Activated CD4-positive, alpha-beta T cell treated with anti-CD3 and anti-CD28 coated beads for 1 hour (primary cell): ENCODE measurements at places on chromosomes 16 and 17.

GRCh38 chr16:13554005-13554404, 365.9 kb upstream of the ERCC4 start:
- no peak for DNase-seq

DNA sequence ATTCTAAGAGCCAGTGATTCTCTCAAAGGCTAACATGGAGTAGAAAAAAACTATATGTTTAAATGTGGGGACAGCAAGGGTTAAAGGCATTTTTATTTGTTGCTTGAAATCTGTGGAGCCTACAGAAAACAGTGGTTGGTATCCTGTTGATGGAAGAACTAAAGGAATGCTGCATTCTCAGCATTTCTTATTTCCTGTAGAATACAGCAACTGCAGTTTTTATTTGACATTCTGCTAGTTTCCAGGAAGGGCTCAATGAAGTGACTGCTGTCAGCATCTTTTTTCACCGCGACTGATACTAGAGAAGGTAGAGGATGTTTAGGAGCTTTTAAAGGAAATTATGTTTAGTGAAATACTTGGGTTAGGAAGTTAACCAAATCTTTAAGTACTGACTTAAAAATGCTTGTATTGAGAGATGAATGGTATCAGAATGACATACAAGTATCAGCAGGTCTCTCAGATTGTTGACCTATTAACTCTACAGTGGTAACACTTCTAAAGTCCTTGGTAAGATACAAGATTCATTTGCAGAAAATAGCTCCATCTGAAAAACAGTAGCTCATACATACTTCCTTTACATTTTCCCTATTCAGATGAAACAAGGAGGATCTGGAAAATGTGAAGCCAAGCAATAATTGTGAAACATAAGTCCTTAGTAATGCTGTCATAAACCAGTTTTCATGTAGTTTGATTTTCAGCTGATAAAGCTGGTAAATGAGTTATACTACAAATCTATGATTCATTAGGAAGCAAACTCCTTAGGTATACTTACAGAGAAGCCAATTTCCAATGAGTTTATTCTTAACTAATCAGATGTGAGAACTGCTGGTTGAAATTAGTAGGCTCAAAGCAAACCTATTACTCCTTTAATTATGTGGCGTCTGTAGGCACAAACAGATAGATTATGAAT, 15.2 kb downstream of the CLTC start:
- DNase-seq = no peak

DNA sequence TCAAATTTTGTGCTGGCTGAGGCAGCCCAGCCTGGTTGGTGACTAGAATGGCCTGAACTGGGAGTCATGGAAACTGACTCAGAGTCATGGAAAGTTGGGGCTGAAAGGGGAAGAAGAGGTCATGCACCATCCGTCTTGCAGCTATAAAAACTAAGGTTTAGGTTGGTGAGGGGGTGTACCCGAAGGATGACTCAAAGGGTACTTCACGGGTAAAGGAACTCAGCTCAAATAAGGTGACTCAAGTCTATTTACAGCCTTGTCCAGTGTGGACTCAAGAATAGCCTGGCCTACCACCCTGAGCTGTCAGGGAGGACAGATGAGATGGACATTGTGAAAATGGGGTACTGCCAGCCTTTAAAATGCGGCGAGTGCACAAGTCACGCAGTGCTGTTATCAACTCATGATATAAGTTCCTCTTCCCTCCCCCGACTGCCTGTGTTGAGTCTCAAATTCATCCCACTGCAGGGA, 18.6 kb downstream of the CD300LB start:
- DNase-seq = no peak

- no peak for DNase-seq
Observed at GRCh38 chr16:30367349-30368009, 2.8 kb downstream of the TBC1D10B start.

GRCh38 chr17:19024101-19025078, 19.8 kb upstream of the FAM83G start:
- DNase-seq = no peak

DNA sequence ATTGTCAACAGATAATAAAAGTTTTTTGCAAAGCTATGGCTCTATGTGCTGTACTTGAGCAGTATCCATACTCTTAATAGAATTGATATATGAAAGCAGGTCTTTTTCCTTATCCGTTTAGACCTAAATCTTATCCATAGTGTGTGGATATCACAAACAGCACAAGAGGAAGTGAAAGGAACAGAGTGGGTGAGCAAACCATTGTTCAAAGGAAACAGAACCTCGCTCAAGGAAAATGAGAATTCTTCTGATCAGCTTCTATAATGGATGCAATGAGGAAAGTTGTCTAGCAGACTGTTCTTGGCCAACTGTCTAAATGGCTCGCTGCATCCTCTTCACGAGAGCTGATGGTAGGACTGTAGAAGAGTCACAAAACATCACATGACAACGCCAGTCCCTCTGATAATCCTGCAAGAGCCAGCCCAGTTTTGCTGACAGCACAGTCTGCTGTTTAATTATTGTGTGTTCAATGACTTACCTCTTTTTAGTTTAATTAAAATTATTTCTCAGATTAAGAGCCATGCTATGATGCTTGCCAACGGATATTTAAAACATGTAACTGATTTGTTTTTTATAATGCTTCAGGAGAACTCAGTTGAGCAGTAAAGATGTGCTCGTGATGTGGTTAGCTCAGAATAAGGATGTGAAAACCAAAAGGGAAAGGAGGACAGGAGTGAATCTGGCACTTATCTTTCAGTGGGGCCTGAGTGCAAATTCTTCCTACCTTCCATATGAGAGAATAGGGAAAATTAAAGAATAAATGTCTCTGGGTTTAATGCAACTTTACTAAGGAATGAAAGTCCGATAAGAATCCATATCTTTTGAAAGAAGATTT, 38.5 kb downstream of the WWOX start:
- no peak for DNase-seq

DNA sequence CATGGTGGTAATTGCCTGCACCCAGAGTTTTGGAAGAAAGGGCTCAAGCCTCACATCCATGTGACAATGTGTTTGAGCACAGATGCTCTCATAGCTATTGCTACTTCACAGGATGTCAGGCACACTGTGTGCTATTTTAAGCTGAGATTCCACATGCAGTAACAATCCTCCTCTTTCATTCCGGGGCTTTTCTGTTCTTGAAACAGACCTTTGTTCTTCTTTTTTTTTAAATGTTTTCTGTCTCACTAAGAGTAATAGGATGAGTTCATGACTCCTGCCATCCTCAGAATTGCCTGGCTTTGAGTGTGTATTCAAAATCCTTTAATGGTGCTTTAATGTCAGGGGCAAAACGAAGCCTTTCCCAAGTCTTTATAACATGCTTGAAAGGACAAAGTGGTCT, 198.9 kb downstream of the ABCC12 start:
- no peak for DNase-seq

DNA sequence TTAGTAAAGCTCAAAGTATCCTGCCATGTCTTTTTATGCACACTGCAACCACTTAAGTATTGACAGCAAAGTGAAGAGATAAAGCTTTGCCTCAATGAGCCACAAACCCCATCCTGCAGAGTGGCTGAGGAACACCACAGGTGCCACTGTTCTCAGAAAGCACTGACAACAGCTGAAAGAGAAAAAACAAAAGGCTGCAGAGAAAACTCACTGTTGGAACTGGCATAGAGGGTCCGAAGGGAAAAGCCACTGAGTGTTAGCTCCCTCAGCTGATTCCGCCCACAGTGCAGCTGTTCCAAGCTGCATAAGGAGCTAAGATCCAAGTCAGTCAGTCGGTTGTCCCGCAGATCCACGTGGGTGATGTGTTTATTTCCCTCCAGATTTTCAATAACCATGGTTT, 48.3 kb downstream of the PHLPP2 start:
- DNase-seq = no peak

GRCh38 chr16:47043970-47044684, 70.7 kb upstream of the DNAJA2 start:
- no peak for DNase-seq

DNA sequence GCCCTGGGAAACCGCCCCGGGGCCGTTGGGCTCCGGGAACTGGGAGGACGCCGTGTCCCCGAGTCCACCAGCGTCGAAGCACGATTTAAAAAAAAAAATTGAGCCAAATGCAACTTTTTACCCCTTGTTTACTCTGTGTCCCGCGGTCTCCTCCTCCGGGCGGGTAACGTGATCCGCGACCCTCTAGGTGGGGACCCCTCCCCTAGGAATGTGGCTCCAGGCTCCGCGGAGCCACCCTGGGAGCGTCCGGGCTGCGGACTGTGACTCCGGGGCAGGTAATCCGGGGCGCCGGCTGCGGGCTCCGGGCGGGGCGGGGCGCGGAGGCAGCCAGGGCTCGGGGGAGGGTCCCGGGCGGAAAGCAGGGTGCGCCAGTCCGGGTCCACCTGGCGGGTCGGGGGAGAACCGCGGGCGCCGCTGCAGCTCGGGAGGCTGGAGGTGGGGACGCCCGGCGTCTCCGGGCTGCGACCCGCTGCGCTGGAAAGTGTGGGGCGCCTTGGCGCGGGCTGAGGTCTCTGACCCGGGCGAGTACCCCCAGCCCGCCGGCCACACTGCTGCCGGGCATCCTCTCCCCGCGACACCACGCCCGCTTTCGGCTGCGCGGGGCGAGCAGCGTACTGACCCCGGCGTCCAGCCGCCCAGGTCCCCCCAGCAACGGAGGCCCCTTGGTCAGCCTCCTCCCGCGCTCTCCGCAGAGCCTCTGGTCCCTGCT, 852 bp upstream of the HELZ start:
- DNase-seq = peak; percentile 26
